T-helper 17 cell (primary cell): ENCODE measurements at places on chromosomes 4 and X.

DNA sequence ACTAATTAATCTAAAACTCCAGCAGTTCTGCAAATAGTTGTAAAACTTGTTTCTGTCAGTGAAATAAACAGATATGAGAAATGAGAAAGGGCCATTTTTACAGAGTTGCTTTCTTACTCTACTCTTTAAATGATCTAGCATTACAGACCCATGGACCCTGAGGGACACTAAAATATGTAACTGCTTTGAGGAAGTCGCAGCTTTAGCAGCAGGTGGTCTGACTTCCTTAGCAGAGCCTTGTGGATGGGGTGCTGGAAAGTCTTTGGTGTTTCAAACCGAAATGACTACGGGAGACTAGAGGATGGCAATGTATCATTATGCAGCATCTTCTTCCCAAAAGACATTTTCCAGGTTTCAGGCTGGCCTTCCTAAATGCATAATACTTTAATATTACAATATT lies 18.7 kb downstream of the SHISA3 start:
- DNase-seq = no peak

DNA sequence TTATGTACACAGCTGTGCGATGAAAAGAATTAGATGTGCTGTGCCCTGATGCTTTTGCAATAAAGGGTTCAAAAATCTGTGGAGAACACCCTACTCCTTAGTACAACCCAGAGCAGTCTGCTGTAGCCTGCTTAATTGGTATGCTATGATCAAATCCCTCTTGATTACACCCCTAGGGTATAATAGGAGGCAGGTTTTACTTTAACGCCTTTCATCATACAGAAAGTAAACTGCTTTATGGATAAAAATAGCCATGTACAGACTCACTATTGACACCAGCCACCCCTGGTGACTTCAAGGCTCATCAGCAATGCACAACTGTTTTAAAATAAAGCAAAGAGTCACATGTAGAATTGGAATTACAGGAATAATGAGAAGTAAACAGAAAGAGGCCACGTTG lies 315.3 kb downstream of the DMD start:
- no peak for DNase-seq

- DNase-seq = no peak
Measured at GRCh38 chrX:134949271-134949670, 41.5 kb upstream of the SMIM10 start.

- no peak for DNase-seq
Measured at GRCh38 chrX:130994671-130995070, 63.5 kb upstream of the ARHGAP36 start.
